ENCODE measurements at places on chromosomes 12 and 14. TPM values are rescaled to one million over a fixed set of nuclear protein-coding genes. Genes with fewer than 3 reads are reported as not detected.

DNA sequence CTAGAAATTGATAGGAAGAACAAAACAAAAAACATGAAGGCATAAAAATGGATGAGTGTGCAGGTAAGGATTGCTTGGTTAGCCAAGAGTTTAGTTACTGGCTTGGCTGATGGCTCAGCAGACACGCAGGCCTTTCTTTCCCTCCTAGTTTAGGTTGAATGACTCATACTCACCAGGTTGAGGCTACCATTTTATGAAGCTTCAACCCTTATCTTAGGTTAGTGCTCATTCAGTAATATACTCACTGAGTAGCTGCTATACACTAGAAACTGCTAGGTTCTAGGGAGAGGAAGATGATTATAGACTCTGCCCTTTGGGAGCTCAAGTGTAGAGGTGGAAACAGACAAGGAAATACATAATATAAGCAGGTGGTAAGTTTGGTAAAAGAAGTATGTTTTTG lies 6.0 kb downstream of the P3H3 start:
- DNase-seq = no peak

The LMNTD1 gene
- total RNA-seq = 0.27 TPM

GRCh38 chr12:116497051-116497591 lies 62.1 kb upstream of the MAP1LC3B2 start:
- no peak for DNase-seq

The DEGS2 gene
- 2.1 TPM for total RNA-seq

DNA sequence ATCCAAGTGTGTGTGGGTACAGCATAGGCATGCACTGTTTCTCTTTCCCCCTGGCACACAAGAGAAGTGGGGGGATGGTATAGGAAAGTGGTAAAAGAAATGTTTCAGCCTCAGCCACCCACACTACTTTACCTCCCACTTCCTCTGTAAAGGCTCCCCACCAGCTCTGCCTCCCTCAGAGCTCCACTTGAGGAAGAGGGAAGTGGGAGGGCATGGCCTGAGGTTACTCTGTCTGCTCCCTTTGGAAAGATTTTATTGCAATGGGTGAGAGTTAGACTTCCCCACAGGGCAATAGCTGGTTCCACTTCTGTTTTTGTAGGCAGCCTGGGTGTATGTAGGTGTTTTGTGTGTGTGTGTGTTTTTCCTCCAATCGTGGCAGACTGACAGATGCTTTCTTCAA lies 145.3 kb downstream of the SSPN start:
- no peak for DNase-seq

The CLEC2A gene
- not detected for total RNA-seq

The NUMB gene
- total RNA-seq = 101 TPM

DNA sequence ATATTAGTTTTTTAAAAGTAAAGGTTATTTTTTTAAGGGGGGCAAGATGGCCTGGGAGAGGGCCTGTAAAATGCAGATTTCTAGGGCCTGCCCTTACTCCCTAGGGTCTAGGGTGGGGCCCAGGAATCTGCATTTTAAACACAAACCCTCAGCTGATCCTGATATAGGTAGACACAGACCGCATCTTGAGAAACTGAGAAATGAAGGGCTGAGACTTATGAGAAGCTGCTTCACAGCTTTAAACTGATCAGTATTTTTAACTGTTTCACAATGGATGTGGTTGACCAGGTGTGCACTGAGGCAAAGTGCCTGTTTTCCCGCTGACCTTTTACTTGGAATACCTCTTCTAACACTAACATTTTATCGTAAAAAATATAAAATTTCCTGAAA lies 84.0 kb downstream of the CCDC88C start:
- no peak for DNase-seq

- DNase-seq = peak; percentile 7
Measured at GRCh38 chr14:32542507-32542906, 213.4 kb downstream of the AKAP6 start.

GRCh38 chr12:110251381-110251780 lies 29.7 kb upstream of the ATP2A2 start:
- no peak for DNase-seq

DNA sequence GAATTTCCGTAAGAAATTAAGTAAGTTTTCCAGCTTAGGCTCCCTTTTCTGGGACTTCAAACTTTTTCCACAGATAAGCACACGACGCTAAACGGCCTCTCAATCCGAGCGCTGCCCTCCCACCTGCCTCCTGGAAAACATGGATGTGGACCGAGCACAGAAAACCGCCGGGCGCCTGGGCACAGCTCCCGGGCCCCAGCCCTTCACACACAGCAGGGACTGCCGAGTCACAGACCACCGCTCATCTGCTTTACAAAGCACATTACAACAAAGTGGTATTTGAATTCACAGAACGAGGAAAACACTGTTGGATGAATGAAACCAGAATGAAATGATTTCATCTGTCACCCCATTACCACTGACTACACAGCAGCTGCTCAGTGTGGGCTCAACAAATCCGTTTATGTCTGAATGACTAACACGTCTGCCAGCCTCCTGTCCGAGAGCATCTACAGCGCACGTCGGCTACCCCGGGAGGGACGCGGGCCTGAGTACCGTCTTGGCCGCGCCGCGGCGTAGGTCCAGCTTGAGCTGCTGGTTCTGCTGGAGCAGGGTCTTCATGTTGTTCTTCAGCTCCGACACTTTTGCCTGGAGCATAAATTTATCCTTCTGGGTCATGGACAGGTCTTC lies 13.1 kb upstream of the ANKLE2 start:
- DNase-seq = no peak

All from thyroid gland (tissue), 4 donors.